ENCODE measurements at places on chromosomes 7 and 10. TPM values are rescaled to one million over a fixed set of nuclear protein-coding genes. Genes with fewer than 3 reads are reported as not detected.

Gene DGKI
- 6.2 TPM for total RNA-seq

Gene ARHGEF35
- 15.5 TPM for total RNA-seq

Gene LIPN
- 25.8 TPM for total RNA-seq

Gene UCN3
- total RNA-seq, result not detected

Gene ASB15
- not detected for total RNA-seq

Gene H2BK1
- not detected for total RNA-seq

Gene ABCB1
- 0.79 TPM for total RNA-seq

Gene CUL1
- total RNA-seq, result 49.6 TPM

Gene NRAP
- not detected for total RNA-seq

Gene VPS37D
- total RNA-seq, result 1.9 TPM

Gene ELN
- total RNA-seq, result 28.2 TPM

Gene GPR141
- not detected for total RNA-seq

Gene TMEM184A
- 55.0 TPM for total RNA-seq

Gene CNTNAP2
- 0.30 TPM for total RNA-seq

Gene FAM25G
- total RNA-seq, result 26.2 TPM

Gene CALHM1
- not detected for total RNA-seq

DNA sequence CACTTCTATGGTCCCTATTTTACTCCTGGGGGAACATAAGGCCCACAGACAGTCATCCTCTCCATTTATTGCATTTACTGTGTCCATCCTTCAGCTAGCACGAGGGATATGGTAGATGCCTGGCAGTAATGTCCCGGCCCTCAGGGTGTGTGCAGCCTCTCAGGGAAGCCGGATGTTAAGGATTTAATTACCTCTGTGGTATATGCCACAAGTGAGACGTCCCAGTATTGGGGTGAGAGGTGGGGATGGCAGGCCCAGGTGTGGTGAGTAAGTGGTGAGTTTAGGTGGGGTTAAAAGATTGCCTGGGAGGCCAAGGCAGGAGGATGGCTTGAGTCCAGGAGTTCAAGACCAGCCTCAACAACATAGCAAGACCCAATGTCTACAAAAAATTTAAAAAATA lies 144.9 kb downstream of the SH3PXD2A start:
- no peak for DNase-seq

DNA sequence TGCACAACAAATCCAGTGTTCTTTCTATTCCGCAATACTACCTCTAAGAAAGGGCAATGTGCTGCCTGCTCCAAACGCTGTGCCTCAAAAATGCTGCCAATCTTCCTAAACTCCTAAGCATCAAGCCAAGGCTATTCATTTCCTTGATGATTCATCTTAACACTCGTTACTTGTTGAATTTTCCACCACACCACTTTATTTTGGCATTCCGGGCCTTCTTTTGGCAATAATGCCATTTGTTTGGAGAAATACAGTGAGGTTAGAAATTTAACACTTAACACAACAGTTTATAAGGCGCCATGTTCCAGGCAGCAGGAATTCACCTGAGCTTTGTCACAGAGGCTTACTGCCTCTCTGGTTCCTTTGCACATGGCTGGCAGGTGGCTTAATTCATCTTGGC lies 82.6 kb upstream of the ABCB5 start:
- DNase-seq, result no peak

GRCh38 chr10:71285986-71286385 lies 33.1 kb upstream of the SLC29A3 start:
- DNase-seq, result no peak

- no peak for DNase-seq
Observed at GRCh38 chr10:115956225-115957011, 316.6 kb downstream of the GFRA1 start.

DNA sequence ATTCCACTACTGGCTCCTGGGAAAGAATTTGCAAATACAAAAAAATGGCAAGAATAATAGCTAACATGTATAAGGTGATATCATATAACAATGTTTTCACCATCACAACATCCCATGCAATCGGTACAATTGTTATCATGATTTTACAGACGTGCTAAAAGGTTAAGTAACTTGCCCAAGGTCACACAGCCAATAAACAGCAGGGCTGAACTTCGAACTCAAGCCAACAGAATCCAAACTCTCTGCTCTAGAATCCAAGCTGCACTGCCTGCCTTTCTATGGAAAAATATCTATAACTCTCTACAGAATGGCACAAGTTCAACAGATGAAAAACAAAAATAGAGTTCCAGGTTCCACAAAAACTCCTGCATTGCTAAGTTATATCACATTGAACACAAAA lies 160.9 kb downstream of the PARD3 start:
- DNase-seq, result no peak

GRCh38 chr10:102298899-102299298 lies 53.6 kb downstream of the GBF1 start:
- DNase-seq, result no peak

DNA sequence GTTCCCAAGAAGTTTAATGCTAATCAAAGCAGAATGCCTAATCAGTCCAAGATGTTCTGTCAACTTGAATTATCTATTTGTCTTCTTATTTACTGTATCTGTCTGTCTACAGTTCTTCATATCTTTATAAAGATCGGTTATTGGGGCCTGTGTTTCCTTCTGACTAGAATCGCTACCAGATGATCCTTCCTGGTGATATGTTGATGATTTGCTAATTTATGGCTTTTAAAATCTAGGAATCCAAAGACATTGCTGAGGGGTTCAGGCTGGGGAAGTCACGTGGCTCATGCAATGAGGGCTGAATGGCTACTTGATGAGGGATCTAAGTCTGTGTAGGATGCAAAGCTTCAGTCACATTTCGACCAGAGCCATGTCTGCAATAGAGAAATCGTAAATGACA lies 536.3 kb downstream of the KCNMA1 start:
- DNase-seq, result no peak

- DNase-seq, result peak; percentile 85
Observed at GRCh38 chr10:78215645-78216044, 182.0 kb downstream of the RPS24 start.

DNA sequence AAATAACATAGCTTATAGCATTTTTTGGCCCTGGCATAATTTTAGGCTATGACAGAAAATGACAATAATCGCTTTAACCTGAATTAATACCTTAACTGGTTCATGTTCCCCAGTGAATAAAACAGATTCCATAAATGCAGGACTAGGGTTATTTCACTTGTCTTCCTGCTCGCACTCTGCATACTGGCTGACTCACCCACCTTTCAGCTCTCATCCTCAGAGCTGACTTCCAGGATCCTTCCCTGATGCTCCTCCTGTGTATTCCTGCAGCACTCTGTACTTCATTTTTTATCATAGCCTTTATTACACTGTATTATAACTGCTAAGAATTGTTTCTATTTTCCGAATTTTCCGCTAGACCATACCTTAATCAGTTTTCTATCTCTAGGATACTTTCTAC lies 123.7 kb downstream of the AVL9 start:
- DNase-seq, result no peak

- DNase-seq, result no peak
Observed at GRCh38 chr7:31370609-31371008, 30.1 kb upstream of the NEUROD6 start.

GRCh38 chr7:106793015-106793975 lies 71.8 kb upstream of the PIK3CG start:
- DNase-seq, result no peak

- DNase-seq, result peak; percentile 68
Observed at GRCh38 chr7:36986948-36987724, 262.8 kb upstream of the AOAH start.

DNA sequence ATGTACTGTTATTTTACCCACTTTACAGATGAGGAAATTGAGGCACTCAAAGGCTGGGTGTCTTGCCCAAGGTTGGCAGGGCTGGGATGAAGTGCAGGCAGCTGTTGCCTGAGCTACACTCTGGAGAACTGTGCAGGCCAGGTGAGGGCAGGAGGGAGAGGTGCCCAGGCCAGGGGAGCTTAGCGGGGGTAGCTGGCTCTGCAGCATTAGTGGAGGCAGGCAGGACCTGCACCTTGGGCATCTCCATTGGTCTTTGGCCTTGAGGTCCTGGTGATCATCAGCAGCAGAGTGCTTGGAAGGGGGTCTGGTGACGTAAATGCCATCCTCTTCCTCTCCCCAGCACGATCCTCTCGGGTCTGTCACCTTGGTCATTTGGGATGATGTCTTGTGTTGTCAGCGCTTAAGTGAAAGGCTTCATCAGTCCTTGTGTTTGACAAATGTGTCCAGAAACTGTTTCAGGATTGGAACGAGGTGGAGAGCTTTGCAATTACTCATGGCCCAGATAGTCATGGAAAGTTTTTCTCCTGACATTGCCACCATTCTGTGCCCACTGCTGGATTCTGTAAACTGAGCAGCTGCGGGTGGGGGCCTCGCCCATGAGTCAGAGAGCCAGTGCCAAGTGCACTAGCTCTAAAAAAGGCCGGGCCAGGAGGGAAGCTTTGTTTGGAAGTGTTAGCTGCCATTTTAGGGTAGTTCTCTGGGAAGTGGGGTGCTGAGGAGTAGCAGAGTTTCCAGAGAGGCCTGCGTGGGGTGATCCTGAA lies 47.6 kb downstream of the TSPAN15 start:
- peak; percentile 49 for DNase-seq

- DNase-seq, result no peak
Observed at GRCh38 chr7:44754802-44755697, 6.4 kb downstream of the ZMIZ2 start.

DNA sequence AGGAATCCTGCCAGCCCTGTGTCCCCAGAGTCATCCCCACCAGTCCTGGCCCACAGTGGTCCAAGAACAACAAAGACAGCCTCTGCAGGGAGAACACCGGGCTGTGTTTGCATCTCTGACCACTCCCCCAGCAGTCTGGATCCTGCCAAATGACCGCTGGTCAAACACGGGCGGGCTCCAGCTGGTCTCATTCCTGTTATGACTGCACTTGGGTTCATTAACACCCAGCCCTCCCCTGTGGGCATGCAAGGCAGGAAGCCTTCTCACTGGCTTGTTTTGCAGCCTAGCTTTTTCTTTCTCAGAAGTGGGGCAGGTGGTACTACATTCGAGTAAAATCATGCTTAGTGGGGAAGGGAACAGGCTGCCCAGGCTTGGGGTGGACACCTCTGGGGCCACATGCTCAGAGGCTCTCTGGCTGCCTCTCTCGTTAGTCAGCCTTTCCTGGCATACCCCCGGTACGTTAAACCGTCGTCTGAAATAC lies 190.0 kb downstream of the PLXNA4 start:
- DNase-seq, result no peak

GRCh38 chr10:6813856-6814255 lies 233.8 kb upstream of the PRKCQ start:
- DNase-seq, result no peak

- no peak for DNase-seq
Observed at GRCh38 chr10:68861253-68861652, 33.9 kb downstream of the STOX1 start.

DNA sequence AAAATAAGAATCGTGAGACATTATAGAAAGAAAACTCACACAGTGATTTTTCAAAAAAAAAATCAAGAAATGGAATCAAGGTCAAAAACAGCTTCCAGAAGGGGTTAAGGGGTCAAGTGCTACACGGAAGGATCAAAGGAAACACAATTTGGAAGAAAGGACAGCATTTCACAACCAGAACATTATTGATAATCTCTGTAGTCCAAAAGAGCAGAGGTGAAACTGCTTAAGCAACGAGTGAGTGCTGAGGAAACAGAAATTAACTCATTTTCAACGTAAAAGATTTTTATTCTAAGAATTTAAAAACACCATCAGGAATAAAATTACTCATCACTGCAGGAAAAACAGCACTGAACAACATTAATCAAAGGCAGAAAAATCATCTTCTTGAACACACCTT lies 23.5 kb downstream of the MINDY3 start:
- no peak for DNase-seq

GRCh38 chr10:120543291-120543690 lies 86.3 kb downstream of the PLPP4 start:
- DNase-seq, result no peak

- DNase-seq, result no peak
Observed at GRCh38 chr7:19247017-19247416, 101.8 kb upstream of the FERD3L start.

GRCh38 chr10:105949721-105950120 lies 1214.8 kb downstream of the SORCS1 start:
- DNase-seq, result no peak

GRCh38 chr7:158255558-158255957 lies 332.1 kb downstream of the PTPRN2 start:
- DNase-seq, result peak; percentile 26

- no peak for DNase-seq
Observed at GRCh38 chr7:88147949-88148348, 71.9 kb downstream of the SRI start.

GRCh38 chr10:72337039-72337629 lies 17.6 kb downstream of the DNAJB12 start:
- peak; percentile 92 for DNase-seq

DNA sequence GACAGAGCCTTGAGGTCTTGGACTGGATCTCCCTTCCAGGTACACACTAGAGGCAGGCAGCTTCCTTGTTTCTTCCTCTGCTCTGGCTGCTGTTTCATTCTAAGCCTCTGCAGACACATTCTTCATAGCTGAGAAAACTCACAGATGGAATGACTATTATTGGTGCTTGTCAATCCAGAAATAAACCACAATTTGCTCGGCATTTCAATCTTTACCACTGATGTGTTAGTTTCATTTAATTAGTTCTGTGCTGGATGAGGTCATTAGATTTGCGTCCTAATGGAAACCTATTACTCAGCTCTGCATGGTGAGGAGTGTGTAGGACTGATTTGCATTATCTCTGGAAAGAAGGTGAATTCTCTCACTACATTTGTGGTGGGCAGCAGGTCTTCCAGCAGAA lies 392.5 kb downstream of the NRG3 start:
- DNase-seq, result no peak

DNA sequence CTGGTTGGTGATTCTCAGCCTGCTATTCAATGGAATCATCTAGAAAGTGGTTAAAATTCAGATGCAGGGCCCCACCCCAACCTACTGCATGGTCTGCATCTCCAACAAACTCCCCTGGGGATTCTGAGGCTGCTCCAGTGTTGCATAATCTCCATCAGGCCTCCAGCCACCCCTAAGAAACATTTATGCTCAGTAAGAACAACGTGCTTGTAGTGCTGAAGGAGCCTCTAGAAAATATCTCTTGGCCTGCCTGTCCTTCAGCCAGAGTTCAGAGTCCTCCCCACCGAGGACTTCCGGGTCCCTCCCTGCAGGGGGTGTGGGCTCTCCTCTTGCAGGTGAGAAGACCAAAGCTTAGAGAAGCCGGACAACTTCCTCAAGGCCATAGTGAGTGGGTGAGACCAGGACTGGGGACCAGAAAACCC lies 159.8 kb downstream of the SH3PXD2A start:
- no peak for DNase-seq

Data from suprapubic skin (tissue), 4 donors.